Stimulated activated CD8-positive, alpha-beta memory T cell treated with anti-CD3 and anti-CD28 coated beads, Interleukin-4, amount 100 ng/mL, for 48 hours (primary cell): ENCODE measurements at places on chromosomes 1 and 21.

DNA sequence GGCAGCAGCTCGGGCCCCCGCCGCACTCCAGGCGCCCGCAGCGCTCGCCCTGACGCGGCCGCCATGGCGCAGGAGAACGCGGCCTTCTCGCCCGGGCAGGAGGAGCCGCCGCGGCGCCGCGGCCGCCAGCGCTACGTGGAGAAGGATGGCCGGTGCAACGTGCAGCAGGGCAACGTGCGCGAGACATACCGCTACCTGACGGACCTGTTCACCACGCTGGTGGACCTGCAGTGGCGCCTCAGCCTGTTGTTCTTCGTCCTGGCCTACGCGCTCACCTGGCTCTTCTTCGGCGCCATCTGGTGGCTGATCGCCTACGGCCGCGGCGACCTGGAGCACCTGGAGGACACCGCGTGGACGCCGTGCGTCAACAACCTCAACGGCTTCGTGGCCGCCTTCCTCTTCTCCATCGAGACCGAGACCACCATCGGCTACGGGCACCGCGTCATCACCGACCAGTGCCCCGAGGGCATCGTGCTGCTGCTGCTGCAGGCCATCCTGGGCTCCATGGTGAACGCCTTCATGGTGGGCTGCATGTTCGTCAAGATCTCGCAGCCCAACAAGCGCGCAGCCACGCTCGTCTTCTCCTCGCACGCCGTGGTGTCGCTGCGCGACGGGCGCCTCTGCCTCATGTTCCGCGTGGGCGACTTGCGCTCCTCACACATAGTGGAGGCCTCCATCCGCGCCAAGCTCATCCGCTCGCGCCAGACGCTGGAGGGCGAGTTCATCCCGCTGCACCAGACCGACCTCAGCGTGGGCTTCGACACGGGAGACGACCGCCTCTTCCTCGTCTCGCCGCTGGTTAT, 2.8 kb downstream of the KCNJ9 start:
- DNase-seq, result peak; percentile 82

DNA sequence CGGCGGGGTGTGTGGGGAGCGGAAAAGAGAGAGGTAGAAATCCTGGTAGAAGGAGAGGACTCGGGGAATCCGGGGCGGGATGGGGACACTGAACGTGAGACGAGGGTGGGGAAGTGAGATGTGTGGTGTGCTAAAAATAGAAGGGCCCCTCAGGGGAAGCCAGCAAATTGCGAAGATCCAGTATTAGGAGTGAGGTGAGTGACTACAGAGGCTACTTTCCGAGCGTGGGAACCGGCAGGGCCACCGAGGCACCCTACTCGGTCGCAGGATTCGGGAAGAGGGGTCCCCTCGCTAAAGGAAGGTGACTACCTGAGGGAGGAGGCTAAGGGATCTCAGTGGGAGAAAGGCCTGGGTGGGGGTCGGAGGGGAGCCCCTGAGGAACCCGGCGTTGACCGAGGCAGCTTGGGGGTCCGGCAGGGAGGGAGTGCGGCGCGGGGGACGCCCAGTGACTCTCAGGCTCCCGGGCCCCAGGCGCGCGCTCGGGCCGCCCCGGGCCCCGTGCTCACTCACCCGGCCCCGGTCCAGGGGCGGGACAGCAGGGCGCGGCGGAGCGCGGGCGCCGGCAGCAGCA, 318 bp downstream of the ALDH4A1 start:
- DNase-seq, result peak; percentile 41

GRCh38 chr1:113742515-113742914, 16.8 kb downstream of the PHTF1 start:
- no peak for DNase-seq

- DNase-seq, result no peak
These were observed 10.7 kb upstream of the GPR25 start for GRCh38 chr1:200861937-200862647.

DNA sequence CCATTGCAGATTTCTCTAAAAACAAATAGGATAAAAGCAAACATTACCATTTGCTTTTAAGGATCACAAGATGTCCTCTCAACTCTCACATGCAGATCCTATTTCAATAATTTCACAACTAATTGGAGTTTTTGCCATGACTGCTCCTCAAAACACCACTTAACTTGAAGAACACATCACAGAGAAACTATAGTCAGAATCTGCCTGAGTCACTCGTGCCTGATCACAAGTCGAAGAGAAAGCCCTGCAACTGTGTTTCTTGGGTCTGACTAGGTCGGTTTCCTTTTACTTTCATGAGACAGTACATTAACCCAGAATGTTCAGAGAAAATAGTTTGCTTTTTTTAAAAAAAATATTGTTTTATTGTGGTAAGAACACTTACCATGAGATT, 46.3 kb upstream of the SMYD2 start:
- no peak for DNase-seq

DNA sequence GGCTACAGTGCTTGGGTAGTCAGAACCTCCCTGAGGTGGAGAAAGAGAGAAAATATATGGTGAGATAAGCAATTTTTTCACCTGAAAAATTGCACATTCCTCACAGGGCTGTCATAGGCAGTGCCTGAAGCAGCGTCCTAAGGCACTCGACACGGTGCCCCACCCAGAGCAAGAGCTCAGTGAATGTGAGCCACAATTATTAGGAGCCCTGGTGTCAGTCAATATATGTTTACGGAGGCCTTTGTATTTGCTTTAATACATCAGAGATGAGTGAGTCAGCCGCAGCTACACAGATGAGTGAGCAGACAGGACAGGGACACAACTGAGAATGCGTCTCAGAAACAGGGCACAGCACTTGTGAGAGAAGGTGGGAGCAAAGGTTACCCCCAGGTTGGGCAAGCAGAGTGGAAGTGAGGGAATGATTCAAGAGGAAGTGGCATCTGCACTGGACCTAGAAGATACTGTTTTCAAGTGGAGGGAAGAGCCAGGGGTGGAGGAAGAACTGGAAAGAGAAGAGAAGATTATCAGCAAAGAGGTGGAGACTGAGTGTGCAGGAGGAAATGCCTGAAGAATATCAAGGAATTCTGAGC, 5.2 kb upstream of the PIGC start:
- no peak for DNase-seq

DNA sequence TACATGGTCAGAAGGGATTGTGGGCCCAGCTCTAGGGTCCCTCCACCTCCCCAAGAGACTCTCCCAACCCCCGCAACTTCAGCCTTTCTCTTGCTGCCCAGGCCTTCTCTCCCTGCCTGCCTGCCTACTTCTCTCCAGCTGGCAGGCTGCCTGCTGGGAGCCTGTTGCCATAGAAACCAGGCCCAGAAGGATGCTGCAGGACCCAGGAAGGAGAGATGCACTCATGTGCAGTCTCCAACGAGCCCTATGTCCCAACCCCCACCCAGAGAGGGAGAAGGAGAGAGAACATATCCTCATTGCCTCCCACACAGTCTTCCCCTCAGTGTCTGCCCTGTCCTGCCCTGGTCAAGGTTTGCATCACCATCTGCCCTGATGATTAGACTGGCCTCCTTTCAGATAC, 10.8 kb upstream of the SMIM12 start:
- DNase-seq, result no peak

DNA sequence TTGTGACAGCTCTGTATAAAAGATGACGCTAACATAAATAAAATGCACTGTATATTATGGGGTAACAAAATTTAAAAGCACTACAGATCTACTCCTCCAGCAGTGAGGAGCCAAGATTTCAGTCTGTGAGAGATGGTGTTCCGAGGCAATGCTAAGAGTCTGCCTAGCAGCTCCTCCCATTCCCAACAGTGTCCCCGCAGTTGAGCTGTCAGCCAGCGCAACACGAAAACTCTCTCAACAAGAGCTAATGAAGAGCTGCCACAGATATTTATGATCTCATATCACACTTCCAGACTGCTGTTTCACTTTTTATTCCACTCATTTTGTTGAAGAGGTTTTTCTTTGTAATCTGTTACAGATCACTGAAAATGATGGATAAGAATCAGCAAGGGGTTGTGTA, 53.9 kb upstream of the ESRRG start:
- DNase-seq, result no peak

GRCh38 chr1:174768949-174769348, 230.8 kb upstream of the CACYBP start:
- DNase-seq, result no peak

DNA sequence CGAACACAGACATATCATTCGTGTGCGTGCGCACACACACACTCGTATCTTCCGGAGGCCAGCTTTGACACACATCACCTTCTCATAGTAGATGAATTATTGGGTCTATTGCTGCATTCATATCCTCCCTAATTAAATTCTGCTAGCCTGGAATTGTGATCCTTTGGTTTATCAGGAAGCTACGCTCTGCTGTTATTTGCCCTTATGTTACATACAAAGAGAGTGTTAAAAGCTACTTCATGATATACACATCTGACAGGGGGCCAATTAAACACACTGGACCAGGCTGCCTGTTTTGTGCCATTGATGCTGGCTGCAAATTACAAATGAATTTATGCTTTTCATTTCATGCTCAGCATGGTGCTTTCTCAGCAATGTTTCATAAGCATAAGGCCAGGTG, 252.0 kb downstream of the RHOU start:
- no peak for DNase-seq

DNA sequence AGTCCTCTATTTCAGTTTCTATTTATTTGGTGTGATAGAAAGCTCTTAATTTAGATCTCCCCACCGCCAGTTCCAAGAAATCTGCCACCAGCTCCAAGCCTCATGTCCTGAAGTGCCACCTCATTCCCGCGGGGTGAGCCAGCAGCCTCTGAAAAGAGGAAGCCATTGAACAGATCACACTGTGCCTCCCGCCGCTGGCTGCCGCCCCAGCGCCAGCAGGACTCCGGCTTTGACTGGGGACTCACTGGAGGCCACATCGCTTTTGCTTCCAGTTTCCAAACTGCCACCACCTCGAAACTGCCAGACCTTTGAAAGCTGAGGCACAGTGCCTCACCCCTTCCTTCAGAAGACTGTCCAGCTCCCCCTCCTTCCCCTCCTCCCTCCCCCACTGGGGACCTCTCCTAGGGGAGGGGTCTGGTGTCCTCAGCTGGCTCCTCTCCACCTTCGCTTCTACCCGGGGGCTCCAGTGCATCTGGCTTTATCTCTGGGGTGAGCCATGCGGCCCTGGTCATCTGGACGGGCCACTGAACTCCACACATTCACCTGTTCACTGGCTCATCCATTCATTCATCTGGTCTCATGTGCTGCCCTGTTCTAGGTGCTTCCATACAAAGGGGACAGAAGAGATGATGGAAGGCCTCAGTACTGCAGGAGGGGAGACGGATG, 58.9 kb downstream of the VPS26C start:
- no peak for DNase-seq

DNA sequence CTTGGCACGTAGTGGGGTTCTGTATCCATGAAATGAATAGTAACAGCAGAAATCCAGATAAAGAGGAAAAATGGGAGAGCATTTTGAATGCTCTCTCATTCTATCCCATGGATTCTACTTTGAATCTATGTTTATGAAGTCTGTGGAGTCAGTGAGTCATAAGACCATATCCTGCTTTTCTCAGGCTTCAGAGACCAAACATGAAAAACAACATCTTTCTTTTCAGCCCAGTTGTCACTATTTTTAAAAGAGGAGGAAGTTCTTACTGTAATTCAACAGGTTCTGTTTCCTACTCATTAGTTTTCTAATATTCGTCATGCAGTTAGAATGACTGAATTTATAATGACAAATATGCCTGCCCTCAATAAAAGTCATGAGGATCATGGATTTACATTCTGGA, 39.4 kb upstream of the CD55 start:
- DNase-seq, result no peak

- no peak for DNase-seq
These were observed 796.9 kb downstream of the ADGRL2 start for GRCh38 chr1:82597649-82598048.

DNA sequence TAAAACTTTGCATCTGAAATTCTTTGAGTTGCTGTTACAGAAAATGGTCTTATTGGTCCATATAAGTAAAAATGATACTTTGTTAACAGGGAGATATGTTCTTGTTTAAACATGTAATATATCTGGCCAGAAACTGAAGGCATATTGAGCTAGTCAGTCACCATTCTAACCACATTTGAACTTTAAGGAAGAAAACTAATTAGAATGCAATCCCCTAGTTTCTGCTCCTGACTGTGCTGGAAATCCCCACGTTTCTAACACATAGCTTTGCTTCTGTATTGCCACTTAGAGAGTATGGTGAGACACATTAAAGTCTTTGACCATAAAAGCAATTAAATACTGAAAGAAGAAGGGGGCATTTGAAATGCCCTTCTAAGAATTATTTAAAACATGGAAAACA, 32.1 kb upstream of the HIVEP3 start:
- no peak for DNase-seq

DNA sequence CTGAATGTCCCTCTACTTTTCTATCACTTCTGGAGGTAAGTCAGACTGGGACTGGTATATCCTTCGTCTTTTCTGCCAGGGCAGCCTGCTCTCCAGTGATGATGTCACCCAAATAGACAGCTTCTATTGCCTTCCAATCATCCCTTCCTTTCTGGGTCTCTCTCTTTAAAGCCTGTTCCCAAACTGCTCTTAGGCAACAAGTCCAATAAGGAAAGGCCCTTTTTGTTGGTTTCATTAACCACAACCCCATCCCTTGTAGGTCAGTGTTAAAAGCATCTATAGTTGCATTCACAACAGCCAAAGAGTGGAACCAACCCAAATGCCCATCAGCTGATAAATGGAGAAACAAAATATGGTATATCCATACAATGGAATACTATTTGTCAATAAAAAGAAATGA, 114.4 kb downstream of the CNIH3 start:
- no peak for DNase-seq

DNA sequence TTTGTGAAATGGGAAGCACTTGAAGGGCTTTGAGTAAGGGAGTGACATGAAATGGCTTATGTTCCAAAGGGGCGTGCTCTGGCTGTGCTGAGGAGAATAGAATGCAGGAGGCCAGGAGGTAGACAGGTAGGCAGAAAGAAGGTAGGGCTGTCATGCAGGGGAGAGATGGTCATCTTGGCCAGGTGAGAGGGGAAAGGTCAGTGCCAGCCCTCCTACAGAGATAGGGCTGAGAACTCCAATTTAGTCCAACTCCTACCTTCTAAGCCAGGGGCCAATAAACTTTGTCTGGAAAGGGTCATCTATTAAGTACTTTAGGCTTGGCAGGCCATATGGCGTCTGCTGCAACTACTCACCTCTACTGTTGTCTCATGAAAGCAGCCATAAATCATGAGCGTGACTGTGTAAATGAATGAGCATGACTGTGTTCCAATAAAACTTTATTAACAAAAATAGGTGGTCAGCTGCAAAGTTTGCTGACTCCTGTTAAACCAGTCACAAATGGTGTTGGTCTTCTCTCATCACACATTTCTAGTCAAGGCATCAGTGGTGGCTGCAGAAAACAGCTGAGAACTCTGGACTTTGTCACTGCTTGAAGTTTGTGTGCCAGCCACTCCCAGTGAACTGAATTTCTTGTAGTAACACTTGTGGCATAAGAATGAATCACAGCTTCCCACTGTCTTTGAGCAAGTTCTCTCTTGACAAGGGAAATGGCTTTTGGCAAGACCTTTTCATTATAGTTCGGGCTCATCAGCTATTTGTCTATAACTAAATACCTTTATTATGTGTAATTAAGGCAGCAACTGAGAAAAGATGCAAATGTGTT, 32.0 kb upstream of the CD2 start:
- no peak for DNase-seq

DNA sequence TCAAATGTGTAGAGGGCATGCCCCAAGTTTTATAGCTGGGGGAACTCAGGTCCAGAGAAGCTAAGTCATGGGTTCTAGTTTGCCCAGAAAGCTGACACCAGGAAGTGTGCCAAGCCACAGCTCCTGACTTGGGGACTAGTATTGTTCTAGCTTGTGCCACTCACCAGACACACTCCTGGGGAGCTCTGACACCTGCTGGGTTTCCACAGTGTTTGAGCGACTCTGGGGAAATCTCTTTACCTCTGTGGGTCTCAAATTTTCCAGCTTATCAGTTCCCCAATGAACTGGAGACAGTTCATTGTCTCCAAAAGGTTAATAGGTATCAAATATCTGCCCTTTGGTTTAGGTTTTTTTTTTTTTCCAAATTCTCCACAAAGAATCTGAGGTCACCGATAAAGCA, 4.2 kb downstream of the KISS1 start:
- no peak for DNase-seq
